ENCODE measurements at places on chromosomes 12 and 14.

DNA sequence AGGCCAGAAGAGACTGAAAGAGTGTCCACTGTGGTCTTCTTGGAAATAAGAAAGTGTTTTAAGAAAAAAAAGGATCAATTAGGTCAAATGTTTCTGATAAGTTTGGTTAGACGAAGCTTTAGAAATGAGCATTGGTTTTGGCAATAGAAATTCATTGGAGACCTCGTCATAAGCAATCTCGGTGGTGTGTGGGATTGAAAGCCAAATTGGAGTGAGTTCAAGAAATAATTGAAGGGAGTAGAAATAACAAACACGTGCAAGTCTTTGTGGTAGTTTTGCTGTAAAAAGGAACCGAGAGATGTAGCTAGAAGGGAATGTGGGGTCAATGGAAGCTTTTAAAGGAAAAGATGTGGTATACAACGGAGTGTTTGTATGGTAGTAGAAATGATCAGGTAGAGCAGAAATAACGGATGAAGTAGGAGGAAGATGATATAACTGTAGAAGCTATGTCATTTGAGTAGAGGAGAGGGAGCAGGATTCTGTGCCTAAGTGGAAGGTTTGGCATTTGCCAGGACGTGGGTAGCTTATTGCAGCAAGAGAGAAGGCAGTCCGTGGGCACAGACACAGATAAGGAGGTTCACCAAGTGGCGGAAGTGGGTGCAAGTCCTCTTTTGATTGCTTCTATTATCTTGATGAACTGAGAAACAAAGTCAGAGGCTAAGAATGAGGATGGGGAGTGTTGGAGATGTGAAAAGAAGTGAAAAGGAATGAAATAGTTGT is 146.2 kb downstream of the DACT1 start:
- DNase-seq: no peak

DNA sequence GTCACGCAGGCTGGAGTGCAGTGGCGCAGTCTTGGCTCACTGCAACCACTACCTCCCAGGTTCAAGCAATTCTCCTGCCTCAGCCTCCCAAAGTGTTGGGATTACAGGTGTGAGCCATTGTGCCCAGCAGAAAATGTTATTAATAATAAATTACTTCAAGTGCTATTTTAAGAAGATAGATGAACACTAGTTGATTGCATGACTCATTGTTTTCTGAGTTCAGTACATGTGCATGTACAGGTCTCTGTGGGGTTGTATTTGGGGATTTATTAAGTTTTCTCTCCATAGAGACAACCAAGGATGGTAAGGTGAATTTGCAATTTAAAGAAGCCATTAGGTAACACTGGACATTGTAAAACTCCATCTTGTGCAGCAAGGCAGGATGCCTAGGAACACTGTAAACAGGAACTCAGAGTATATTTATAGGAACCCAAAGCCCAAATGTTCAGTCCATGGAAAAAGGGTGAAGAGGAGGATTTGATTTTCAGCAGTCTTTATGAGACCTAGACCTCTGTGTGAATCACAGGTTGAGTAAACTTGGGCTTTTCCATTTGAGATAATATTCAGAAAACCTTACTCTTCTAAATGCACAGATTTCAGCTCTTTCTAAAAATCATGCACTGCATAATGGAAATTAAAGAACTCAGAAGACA is 49.3 kb upstream of the TMPO start:
- no peak for DNase-seq

DNA sequence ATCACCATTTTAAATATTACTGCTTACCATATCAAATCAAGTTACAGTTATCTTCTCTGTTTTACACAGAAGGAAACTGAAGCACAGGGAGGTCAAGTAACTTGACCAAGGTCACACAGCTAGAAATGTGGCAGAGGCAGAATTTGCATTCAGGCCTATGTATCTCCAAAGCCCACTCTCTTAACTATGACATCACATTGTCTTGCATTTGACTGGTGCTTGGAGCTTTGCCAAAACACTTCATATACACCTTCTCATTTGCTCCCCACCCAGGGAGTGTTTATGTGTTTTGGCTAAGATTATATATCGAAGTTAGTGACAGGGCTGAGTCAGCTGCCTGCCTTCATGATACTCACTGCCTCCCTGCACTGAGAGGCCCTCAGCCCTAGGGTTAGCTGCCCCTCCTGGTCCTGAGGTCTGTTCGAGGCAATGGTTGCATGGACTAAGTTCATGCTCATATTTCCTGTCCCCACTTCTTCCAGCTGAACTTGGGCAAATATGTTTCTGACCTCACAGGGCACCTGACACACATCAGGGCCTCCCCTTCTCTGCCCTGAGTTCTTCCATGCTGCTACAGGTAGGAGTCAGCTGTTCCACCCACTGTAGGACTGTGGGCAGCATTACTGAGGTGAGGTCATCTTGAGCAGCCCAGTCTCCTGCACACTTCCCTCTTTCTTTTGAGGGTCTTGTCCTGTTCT is 1.8 kb downstream of the GALNT6 start:
- no peak for DNase-seq

DNA sequence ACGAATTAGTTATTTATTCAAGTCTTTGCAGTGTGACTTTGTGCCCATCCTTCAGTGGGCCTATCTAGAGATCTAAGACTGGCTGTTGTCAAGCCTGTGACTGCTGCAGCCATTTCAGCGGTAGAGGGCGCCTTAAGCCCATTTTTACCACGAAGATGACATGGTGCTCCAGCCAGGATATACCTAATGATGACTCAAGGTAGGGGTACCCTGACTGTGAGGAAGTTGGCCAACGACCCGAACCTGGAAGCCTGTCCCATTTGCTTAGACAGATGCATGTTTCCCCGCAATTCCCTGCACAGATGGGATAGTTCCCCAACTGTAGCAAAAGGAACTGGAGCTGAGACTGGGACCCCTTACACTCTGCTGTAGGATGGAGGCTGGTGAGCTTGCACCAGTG is 41.3 kb downstream of the RAB3IP start:
- DNase-seq: no peak

Data from midbrain (tissue), 1 donor.